ENCODE measurements at places on chromosomes 2 and 18.

DNA sequence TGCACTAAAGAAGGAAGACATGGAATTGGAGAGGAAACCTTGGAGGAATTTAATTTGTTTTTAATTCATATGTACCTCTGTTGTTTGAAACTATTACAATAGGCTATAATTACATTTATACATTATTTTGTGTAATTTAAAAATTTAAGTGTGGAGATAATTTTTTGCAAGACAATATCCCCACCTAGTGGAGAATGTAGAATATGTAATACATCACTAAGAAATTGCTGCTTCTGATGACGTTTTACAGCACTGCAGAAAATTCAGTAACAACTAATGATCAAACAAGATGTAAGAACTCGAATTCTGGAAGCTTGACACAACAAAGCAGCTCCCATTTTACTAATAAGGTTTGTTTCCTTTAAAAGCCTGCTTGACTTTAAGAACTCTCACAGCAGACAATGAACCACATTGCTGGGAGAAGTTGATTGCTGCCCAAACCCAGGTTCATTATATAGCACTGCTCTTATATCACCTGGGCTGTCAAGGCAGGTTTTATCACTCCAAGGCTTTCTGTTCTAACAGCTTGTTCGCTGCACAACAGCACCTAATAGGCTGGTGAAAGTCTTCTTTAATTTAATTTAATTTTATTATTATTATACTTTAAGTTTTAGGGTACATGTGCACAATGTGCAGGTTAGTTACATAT is 53.4 kb downstream of the THADA start:
- DNase-seq: no peak

GRCh38 chr2:145119225-145119624 is 599.3 kb upstream of the ZEB2 start:
- no peak for DNase-seq

DNA sequence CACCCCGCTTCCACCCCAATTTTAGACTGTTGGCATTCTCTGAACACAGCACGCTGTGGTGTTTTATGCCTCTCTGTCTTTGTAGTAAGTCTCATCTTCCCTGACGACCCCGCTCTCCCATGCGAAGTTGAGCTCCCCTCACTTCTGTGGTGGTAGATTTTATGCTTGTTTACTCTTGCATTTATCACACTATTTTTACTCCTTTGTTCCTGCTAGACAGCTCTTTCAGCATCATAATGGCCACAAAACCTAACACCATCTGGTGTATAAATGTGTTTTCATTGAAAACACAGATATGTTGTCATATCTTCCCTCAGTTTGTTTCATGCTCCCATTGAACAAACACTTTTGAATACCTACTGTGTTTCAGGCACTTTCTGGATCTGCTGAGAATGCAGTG is 57.1 kb downstream of the PKP4 start:
- DNase-seq: no peak

GRCh38 chr18:42028247-42028832 is 73.3 kb downstream of the PIK3C3 start:
- peak; percentile 41 for DNase-seq

DNA sequence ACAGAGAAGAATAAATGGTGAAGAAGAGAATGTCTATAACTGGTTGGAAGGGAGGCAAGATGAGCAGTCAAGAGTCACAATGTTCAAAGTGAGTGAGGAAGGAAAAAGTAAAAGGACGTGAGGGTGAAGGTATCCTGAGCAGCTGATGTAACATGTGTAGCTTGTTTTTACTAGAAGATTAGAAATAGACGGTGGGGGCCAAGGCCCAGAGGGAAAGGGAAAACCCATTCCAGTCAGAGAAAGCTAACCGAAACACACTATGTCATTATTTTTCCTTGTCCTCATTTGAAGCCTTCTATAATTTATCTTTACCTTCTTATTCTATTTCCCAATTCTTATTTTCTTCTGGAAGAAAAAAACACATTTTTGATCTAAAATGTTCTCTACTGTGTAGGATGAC is 176.6 kb downstream of the THADA start:
- DNase-seq: no peak

- no peak for DNase-seq
Observed at GRCh38 chr2:113253453-113253852, 25.3 kb downstream of the PAX8 start.

DNA sequence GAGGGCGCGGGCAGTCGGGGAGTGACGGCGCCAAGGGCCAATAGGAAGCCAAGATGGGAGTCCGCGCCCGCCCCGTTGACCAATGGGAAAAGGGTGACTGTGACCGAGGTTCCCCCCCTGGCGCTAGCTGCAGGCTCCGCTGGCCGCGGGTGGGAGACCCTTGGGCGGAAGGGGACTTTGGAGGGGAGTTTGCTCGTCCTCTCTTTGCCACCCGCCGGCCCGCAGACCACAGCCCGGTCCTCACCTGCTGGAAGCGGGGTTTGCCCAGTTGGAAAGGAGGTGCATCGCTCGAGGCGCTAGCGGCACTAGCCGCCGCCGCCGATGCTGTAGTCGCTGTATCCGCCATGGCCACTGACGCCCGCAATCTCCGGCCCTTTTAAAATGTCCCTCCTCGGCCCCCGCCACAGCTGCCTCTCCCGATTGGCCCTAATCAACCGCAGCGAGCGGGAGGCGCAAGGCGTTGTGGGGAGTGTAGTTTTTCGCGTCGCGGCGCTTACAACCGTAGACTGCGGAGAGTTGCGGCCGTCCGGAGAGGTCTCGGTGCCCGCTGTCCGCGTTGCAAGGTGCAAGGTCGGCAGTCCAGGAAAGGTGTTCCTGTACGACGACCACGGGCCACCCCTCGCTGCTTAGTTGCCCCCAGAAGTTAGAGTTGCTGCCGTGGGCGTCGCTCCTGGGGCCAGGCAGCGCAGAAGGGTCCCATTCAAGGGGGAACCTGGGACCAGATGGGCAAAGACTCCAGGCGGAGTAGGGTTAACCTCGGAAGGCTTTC is at the start of gene SFXN5:
TSS of gene SFXN5 (minus strand) at position 353 of the 769 bp plus-strand sequence. CDS start at position 346, 7 bp downstream.
- DNase-seq: peak; percentile 96

Measured in activated naive CD4-positive, alpha-beta T cell treated with anti-CD3 and anti-CD28 coated beads, Interleukin-2, amount 10 ng/mL, durations not matched to agents 7 days and 5 days (primary cell).